NCI-H1048 (cell line): ENCODE measurements at places on chromosomes 2 and 18.

DNA sequence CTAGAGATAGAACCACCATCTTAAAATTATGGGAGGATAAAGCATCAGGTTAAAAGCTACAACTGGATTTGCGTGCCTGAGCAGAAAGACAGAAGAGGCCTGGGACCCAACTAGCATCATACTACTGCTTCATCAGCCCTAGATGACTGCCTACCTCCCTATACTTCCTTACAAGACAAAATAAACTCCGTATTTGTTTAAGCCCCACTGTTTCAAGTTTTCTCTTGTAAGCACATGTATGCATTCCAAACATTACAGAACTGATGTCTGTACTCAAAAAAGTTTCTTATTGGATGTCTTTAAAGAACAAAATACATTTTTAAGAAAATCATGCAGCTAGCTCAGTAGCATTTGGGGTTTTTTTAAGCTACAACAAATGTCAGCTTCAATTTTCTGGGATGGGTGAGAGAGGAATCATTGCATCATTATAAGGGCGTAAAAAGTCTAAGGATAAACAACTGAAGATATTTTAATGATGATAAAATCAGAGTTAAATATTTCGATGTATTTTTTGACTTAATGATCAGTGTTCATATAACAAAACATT, 213.1 kb downstream of the EXOC6B start:
- DNase-seq: no peak

DNA sequence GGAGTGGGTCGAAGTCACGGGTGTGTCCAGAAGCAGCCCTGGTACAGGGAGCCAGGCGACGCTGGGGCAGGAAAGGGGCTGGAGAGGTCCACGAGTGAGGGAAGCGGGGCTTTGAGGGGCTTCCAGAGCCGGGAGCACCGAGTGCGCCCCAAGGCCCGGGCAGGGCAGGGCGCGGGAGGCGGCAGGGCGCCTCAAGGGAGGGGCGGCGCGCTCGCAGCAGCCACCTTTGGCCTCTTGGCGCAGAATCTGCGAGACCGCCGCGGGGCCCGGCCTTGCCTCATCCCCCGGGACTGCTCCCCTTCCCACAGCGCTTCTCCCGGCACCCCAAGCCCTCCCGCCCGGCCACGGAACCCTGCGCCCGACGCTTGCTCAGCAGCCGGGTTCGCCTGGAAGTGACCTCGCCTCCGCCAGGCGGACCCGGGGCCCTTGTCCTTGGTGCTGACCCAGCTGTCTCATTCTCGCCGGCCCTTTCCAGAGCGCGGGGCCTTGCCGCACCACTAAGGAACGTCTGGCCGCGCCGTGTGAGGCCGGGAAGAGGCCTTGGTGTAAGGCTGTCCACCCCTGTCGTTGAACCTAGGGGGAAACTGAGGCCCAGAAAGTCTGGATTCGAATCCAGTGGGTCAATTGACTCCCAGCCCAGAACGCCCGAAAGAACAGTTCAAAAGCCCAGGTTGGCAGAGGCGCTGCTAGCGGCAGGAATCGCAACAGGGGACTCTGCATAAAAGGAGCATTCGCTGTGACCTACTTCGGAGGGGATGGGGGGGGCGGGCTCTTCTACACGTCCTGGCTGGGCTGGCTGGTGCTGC, 584 bp upstream of the DNER start:
- DNase-seq: no peak

- DNase-seq: no peak
Measured at GRCh38 chr18:21996351-21996826, 173.0 kb upstream of the GATA6 start.

DNA sequence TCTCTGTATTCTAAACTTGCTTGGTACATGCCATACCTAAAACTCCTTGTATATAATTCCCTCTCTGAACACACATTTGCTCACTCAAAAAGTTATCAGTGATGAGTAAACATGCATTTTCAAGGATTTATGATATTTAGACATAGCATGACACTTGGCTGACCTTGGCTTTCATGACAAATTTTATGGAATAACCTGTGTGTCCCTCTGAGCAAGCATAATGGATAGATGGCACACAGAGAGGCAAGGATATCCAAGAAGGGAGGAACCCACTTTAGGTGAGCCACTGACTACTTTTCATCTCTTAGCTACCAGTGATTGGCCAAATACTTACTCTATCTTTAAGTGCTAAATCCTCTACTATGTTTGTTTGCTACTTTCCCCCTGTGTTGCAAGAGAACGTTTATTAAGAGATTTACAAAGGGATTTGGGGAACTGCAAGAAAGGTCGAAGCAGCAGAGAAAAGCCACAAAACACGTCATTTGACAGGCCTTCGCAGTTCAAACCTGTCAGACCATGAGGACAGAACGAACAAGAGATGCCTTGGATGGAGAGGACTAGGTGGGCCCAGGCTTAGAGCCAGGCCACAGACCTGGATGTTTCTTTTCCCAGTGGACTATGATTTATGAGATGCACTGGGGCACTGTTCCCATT, 379.9 kb downstream of the NBAS start:
- no peak for DNase-seq

DNA sequence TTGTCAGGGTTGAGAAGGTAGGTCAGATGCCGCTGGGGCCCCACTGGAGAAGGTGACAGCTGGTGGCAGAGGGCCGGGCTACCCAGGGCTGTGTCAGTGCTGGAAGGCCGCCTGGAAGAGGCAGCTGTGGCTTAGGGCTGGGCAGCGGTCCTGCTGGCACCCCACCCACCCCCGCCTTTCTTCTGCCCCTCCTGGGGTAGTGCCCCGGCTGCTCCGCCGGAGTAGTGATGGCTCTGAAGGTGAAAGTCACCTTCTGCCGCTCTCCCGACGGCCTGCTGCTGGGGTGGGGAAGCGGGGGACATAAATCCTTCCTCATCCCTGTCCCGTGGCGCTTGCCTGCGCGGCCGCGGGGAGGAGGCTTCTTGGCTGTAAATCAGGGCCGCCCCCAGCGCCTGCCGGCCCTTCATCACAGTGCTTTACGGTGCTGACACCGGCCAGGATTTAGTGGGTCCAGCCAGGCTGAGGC, 332.2 kb downstream of the DYSF start:
- DNase-seq: no peak

DNA sequence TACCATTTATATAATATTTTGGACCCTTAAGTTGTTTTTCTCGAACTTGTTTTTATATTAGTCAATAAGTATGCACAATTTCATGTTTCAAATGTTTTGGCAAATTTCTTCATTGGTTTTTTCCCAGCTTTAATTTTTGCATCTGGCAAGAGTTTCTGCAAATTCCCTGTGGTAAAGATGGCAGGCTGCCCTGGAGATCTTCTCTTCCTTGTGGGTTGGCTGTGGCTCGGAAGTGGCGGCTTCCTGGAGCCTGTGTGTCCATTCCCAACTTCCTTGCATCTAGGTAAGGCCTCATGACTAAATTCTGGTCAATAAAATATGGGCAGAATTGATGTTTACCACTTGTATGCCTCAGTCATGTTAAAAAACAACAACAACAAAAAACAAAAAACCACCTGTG, 818.6 kb downstream of the EPHA4 start:
- DNase-seq: no peak

DNA sequence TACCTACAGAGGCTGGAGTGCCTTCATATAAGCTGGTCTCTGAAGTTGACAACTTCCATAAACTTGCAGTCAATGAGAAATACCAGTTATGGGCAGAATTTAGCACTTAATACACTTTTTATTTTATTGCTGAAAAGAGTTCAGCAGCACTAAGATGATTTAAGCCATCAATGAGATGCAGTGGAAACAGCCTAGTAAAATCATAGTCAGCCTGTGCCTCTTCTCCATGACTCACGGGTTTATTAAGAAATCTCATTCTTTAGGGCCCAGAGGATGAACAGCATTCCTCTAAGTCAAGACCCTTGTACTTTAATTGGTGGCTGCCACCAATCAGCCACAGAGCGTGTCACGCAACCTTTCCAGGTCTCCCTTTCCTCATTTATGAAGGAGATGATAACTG, 1357.9 kb upstream of the CELF4 start:
- no peak for DNase-seq

DNA sequence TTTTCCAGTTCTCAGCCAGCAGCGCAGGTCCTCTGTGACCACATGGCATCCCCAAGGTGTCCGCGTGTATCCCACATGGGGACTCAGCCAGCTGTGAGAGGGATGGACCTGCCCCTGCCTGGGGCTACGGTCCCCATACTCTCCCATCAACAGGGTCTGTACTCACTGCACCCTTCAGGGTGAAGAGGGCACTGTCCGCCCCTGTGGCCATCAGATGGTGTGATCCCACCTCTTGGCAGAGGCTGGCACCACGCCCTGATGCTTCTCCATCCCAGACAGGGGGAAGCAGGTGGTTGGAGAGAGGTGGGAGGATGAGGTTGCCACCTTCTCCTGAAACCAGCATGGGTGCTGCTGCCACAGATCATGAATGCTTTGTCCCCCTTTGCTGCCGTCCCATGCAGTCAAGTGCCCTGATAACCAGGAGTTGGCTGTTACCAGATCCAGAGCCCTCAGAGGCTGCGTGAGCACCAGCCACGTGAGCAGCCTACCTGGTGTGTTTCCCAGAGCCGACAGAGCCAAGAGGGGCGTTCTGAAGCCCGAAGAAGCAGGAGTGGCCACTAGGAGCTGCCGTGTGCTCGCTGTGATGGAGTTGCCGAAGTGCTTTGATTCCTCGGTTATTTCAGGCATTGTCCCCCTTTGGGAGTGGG, 93.9 kb downstream of the SH3RF3 start:
- DNase-seq: no peak

DNA sequence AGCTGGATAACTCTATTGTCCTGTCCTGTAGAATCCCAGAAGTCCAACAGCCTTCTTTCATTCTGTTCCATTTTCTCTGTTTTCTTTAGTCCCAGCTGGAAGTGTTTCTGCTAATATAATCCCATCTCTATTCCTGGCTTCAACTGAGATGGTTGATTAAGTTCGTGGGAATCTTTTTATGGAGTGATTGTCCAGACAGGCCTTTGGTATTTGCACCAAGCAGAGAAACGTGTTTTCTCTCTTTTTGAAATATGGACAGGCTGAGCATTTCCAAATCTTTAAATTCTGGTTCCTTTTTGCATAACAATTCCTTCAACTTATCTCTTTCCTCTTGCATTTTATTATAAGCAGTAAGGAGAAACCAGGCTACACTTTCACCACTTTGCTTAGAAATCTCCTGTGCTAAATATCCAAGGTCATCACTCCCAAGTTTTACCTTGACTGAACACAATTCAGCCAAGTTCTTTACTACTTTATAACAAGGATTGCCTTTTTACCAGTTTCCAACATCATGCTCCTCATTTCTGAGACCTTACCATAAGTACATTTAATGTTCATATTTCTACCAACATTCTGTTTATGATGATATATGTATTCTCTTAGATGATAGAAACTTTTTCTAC, 108.8 kb downstream of the ZFP36L2 start:
- no peak for DNase-seq

GRCh38 chr2:138275292-138275690, 226.3 kb upstream of the SPOPL start:
- no peak for DNase-seq

- DNase-seq: no peak
Measured at GRCh38 chr2:120873958-120874887, 138.6 kb downstream of the GLI2 start.

DNA sequence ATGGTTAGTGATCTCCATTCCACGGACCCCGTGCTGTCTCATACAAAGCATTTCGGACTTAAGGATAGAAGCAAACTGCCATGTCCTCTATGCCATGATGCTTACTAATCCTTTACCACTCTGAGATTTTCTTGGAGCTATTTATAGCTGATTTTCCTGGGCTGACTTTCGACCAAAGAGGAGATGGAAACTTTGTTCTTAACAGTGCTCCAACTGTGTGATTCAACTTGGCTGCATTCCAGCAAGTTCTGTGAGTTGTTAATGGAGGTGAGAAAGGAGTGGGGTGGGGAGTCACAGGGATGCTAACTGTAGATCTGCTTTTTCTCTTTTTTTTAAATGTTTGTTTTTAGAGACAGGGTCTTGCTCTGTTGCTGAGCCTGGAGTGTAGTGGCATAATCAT, 45.5 kb upstream of the MSH2 start:
- no peak for DNase-seq

DNA sequence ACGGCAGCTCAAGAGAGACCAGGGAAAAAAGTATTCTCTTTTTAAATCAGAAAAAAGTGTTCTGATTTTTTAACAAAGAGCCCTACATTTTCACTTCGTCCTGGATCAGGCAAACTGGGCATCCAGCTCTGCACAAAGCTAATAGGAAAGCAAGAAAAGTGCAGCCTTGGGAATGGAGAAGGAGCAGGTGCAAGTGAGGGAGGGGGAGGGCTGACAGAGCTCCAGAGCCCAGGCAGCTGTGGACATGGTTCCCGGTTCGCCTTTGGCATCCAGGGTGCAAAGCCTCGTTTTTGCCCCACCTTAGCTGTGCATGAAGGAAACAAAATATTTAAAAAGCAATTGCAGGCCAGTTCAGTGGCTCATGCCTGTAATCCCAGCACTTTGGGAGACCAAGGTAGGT, 82.2 kb downstream of the FAM124B start:
- DNase-seq: no peak

GRCh38 chr2:131076707-131077106, 16.6 kb downstream of the FAM168B start:
- DNase-seq: no peak

- no peak for DNase-seq
Measured at GRCh38 chr2:123493687-123494086, 531.4 kb upstream of the CNTNAP5 start.

- no peak for DNase-seq
Measured at GRCh38 chr2:53508667-53509066, 258.9 kb upstream of the CHAC2 start.

GRCh38 chr2:126921066-126921465, 22.4 kb downstream of the TEX51 start:
- no peak for DNase-seq

DNA sequence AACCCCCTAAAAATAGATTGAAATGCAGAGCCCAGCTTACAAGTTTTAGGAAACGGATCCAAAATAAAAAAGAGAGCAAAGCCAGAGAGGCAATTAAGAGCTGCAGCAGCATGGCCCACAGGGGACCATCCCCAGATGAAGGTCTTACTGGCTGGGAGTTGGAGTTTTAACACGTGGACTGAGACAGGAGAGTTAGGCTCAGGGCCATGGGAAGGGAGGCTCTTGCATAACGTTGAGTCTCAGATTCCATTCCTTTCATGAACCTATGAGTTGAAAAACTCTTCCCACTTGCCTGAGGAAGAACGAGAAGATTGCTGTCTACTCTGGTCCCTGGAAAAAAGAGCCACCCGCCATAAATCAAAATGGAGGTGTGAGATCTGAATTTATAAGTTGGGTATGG, 101.8 kb upstream of the NDUFV2 start:
- DNase-seq: no peak

DNA sequence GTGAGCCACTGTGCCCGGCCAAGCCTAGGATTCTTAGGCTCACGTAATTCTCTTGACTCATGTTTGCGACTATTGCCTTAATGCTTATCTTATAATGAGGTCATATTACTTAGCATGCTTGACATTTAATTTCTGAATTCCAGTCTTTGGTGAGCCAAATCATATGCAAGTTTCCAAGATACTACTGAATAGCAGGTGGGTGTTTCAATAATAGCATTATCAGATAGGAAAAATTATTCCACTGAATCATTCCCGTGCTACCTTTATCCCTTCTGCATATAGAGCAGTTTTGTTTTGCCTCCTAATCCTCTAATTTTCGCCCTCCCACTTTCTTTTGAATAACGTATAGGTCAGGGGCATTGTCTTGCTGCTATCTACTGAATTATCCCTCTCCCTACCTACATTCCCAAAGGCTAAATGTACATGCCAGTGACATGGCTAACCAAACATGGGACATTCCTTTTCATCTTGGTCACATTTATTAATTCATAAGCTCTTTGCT, 4.9 kb downstream of the DAW1 start:
- no peak for DNase-seq
